Activated naive CD8-positive, alpha-beta T cell treated with anti-CD3 and anti-CD28 coated beads, Interleukin-2, amount 10 ng/mL, durations not matched to agents 7 days and 5 days (primary cell): ENCODE measurements at places on chromosomes 12 and 14. TPM values are rescaled to one million over a fixed set of nuclear protein-coding genes. Genes with fewer than 3 reads are reported as not detected.

DNA sequence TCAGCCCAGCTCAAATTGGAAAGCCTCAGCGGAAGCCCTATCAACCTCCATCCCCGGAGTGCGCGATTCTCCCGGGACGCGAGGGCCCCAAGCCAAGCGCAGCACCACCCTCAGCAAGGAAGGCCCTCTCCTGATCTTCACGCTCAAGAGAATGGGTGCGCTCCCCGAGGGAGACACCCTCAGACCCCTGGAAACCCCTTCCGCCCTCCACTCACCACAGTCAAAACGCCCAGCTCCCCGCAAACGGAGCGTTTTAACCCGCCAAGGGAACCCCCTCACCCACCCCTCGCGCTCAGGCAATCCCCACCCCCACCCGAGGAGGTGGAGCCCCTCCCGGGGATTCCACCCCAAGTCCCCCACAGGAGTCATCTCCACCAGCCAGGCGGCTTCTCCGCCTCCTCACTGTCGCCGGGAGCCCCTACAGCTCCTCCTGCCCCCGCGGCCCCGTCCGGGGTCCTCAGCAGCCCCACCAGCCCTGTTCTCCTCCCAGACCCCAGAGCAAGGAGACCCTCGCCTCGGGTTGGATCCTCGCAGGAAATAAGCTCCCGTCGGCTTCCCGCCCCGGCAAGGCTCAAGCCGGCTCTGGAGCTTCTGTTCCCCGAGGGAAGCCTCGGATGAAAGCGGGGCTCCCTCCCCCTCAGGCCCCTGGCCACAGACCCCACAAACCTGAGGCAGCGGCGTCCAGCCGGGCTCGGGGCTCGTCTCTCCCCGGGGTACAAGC is 507 bp downstream of the BAZ2A start:
- peak; percentile 63 for DNase-seq
- H3K4me3 ChIP-seq: peak overlapping the region; percentile 84
- peaks cover 62% of the 10 kb centered on the region for H3K4me1 ChIP-seq
- H3K36me3 ChIP-seq: peaks cover 13% of the 10 kb centered on the region

DNA sequence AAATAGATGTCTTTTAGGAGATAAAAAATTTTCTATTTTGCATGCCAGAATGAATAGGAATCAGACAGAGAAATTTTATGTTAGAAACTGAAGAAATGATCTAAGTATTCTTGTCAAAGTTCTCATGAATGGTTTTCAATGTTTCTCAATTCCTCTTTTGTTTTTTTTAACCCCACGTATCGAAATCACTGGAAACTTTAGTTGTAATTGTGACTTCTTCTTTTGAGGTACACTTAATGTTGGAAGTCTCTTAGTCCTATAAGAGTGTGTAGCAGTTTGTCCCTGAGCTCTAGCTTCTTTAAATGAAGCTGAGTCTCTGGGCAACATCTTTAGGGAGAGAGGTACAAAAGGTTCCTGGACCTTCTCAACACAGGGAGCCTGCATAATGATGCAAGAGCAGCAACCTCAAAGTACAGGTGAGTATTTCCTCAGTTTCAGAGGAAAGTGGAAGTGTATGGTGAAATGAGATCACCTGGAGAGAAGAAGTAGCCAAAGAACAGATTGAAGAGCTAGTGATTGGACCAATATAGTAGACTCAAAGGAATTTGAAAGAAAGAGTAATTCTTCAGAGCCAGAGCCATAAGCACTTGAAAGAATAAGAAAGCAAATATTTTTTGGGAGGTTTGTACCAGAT is at the start of gene CLEC6A:
CLEC6A (plus strand) TSS at position 236 of the 634 bp plus-strand sequence; CDS start at position 386, 150 bp downstream.
- H3K36me3 ChIP-seq: no peaks in the 10 kb centered on the region
- H3K4me3 ChIP-seq: no peak within 1 kb of the TSS
- H3K27me3 ChIP-seq: peaks cover 51% of the 10 kb centered on the region
- no peak within 1 kb of the TSS for H3K27ac ChIP-seq
- H3K4me1 ChIP-seq: peaks cover 1% of the 10 kb centered on the region
- no peak for DNase-seq

GRCh38 chr14:103360548-103360947 is 24.7 kb upstream of the MARK3 start:
- peaks cover 4% of the 10 kb centered on the region for H3K27me3 ChIP-seq
- DNase-seq: no peak
- no peak overlapping the region for H3K27ac ChIP-seq

The CLEC9A gene
- not detected for total RNA-seq

DNA sequence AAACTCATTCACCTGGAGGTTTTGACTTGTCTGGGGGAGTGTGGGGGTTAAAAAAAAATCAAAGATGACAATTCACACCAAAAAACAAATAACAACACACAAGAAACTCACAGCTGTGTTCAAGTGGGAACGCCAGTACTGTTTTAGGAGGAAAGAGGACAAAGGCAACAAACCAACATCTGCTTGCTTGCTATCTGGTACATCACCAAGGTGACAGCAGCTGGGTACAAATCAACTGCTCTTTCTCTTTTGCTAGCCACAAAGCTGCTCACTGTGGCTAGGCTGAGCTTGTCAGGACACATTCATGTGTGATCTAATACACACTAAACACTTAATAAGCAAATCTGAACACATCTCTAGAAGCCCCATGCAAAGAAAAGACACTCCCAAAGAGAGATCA is 128.0 kb upstream of the RAP1B start:
- H3K4me3 ChIP-seq: peak overlapping the region; percentile 2
- no peak for DNase-seq
- H3K4me1 ChIP-seq: peaks cover 31% of the 10 kb centered on the region
- H3K36me3 ChIP-seq: peaks cover 15% of the 10 kb centered on the region
- no peaks in the 10 kb centered on the region for H3K27me3 ChIP-seq
- peak overlapping the region; percentile 65 for H3K27ac ChIP-seq

DNA sequence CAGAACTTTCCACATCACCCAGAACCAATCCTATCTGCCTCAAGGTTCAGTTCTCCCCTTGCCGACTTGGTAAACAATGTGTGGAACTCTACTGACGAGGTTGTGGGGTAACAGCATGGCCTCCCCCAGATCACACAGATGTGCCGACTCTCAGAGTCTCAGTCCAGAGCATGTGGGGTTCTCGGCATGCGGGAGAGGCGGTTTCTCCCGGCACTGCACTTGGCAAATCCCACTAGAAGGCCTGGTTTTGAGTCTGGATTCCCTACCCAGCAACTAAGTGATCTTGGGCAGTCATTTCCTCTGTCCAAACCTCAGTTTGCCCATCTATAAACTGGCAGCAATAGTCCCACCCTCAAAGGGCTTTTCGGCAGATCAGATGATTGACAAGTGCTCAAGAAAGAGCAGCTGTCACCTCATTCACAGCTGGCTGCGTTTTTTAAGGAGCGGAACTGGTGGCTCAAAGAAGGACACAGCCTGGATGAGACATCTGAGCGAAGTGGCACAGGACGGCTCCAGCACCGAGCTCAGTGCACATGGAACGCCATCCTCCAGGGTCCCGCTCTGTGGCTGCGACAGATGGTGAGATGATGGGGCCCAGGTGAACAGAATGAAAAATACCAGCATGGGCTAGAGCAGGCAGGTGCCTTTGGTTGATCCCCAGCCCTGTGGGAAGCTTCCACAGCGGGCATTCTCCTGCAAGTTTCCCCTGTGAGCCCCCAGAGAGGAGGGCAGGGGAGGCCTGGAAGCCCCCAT is 7.3 kb downstream of the TESC start:
- peaks cover 25% of the 10 kb centered on the region for H3K36me3 ChIP-seq
- DNase-seq: no peak
- no peak overlapping the region for H3K4me3 ChIP-seq
- H3K27ac ChIP-seq: peak overlapping the region; percentile 30
- peaks cover 4% of the 10 kb centered on the region for H3K27me3 ChIP-seq

The THTPA gene
- total RNA-seq: 14.2 TPM

- H3K4me3 ChIP-seq: no peak overlapping the region
- no peak for DNase-seq
- H3K27ac ChIP-seq: peak overlapping the region; percentile 34
Observed at GRCh38 chr14:99318959-99319295, 46.9 kb upstream of the BCL11B start.

GRCh38 chr12:87280356-87280755 is 748.8 kb downstream of the C12orf50 start:
- no peak overlapping the region for H3K27ac ChIP-seq
- H3K27me3 ChIP-seq: no peaks in the 10 kb centered on the region
- H3K36me3 ChIP-seq: no peaks in the 10 kb centered on the region
- no peak for DNase-seq
- H3K4me3 ChIP-seq: no peak overlapping the region

- no peaks in the 10 kb centered on the region for H3K4me1 ChIP-seq
- H3K27ac ChIP-seq: no peak overlapping the region
- DNase-seq: no peak
- H3K27me3 ChIP-seq: no peaks in the 10 kb centered on the region
- H3K4me3 ChIP-seq: no peak overlapping the region
- H3K36me3 ChIP-seq: no peaks in the 10 kb centered on the region
Observed at GRCh38 chr12:43289426-43289801, 262.6 kb downstream of the ADAMTS20 start.

GRCh38 chr14:103209054-103209453 is 85.8 kb downstream of the TNFAIP2 start:
- no peak overlapping the region for H3K4me3 ChIP-seq
- peaks cover 45% of the 10 kb centered on the region for H3K27me3 ChIP-seq
- DNase-seq: no peak
- no peak overlapping the region for H3K27ac ChIP-seq
- H3K4me1 ChIP-seq: no peaks in the 10 kb centered on the region

DNA sequence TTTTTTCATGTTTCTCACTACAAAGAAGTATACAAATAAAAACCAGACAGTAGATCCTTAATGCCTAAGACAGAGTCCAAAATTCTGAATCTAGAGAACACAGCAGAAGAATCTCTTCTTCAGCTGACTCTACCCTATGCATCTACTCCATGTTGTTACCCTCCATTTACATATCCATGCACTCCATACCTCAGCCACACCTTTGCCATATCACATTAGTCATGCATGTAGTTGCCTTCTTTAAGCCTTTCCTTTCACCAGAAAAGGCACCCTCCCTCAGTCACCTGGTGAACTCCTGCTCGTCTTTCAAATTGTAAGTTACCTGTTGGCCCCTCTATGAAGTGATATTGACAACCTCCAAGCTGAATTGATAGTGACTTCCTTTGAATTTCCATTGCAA is 271.2 kb upstream of the FAR2 start:
- no peaks in the 10 kb centered on the region for H3K27me3 ChIP-seq
- H3K27ac ChIP-seq: no peak overlapping the region
- H3K36me3 ChIP-seq: peaks cover 1% of the 10 kb centered on the region

GRCh38 chr14:83300476-83301064 is 1766.9 kb upstream of the SEL1L start:
- H3K4me1 ChIP-seq: no peaks in the 10 kb centered on the region
- no peaks in the 10 kb centered on the region for H3K27me3 ChIP-seq
- no peak for DNase-seq
- no peak overlapping the region for H3K4me3 ChIP-seq

DNA sequence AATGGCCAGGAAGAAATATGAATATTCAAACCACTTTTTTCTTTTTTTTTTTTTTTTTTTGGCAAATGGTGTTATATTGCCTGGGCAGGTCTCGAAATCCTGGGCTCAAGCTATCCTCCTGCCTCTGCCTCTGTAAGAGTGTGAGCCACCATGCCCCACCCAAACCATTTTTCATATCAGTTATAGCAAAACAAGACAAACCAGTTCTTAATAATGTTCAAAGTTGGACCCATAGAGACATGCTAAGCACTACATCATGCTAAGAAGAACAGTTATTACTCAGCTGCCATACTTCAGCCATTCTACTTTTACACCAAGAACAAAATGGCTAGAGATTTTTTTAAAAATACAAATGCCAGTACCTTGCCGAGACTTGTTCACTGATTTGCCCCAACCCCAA is 25.5 kb downstream of the EIF2S1 start:
- no peak overlapping the region for H3K4me3 ChIP-seq
- H3K27ac ChIP-seq: no peak overlapping the region
- peaks cover 25% of the 10 kb centered on the region for H3K36me3 ChIP-seq
- no peaks in the 10 kb centered on the region for H3K4me1 ChIP-seq
- H3K27me3 ChIP-seq: no peaks in the 10 kb centered on the region
- DNase-seq: no peak

- H3K36me3 ChIP-seq: no peaks in the 10 kb centered on the region
- peaks cover 2% of the 10 kb centered on the region for H3K4me1 ChIP-seq
- no peak for DNase-seq
- H3K27ac ChIP-seq: no peak overlapping the region
Observed at GRCh38 chr14:31880935-31881334, 196.2 kb upstream of the ARHGAP5 start.

GRCh38 chr14:43411841-43412240 is 1095.2 kb downstream of the FSCB start:
- no peaks in the 10 kb centered on the region for H3K36me3 ChIP-seq
- no peak overlapping the region for H3K4me3 ChIP-seq
- no peaks in the 10 kb centered on the region for H3K4me1 ChIP-seq
- H3K27ac ChIP-seq: no peak overlapping the region

The AQP5 gene
- total RNA-seq: not detected

GRCh38 chr14:33254342-33254741 is 315.7 kb downstream of the NPAS3 start:
- no peaks in the 10 kb centered on the region for H3K27me3 ChIP-seq
- H3K4me1 ChIP-seq: no peaks in the 10 kb centered on the region
- H3K36me3 ChIP-seq: no peaks in the 10 kb centered on the region
- H3K4me3 ChIP-seq: no peak overlapping the region
- no peak for DNase-seq
- H3K27ac ChIP-seq: no peak overlapping the region

The HAL gene
- 0.23 TPM for total RNA-seq

The CIDEB gene
- total RNA-seq: 34.8 TPM

The IFNG-AS1 gene
- 5.2 TPM for total RNA-seq

The HOXC10 gene
- not detected for total RNA-seq

GRCh38 chr14:68995731-68996130 is 16.6 kb upstream of the ACTN1 start:
- H3K27me3 ChIP-seq: peaks cover 3% of the 10 kb centered on the region
- peaks cover 22% of the 10 kb centered on the region for H3K4me1 ChIP-seq
- peaks cover 8% of the 10 kb centered on the region for H3K36me3 ChIP-seq

GRCh38 chr12:4282892-4283511 is 9.4 kb downstream of the CCND2 start:
- no peak overlapping the region for H3K4me3 ChIP-seq
- no peak overlapping the region for H3K27ac ChIP-seq
- no peak for DNase-seq
- no peaks in the 10 kb centered on the region for H3K27me3 ChIP-seq
- H3K4me1 ChIP-seq: peaks cover 78% of the 10 kb centered on the region
- peaks cover 72% of the 10 kb centered on the region for H3K36me3 ChIP-seq

DNA sequence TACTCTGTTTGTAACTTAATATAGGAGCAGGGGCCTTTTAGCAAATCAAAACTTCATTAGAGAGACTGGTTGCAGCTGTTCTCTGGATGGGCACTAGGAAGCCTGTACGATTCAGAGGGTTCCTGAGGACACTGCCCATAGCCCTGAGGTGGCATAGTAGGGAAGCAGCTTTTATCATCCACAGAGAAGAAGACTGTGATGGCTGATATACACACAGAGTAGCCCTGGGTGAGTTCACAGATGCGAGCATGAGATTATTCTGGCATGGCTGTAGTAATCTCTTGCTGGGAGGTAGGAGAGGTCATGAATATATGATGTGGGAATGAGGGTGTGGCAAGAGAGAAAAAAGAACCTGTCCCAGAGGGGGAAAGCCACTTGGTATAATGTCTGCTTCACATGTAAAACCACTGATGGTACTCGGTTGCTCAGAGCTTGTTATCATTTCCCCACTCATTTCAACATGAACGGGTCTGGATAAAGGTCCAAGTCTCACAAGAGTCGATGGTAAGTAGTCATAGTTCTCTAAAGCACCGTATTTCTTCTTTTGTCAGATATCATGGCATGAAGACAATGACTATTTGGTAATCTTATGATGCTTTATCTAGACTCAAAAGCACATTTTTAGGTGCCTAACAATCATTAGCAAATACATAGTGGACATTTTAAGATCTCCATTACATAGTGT is 52.0 kb downstream of the PEBP1 start:
- no peak overlapping the region for H3K27ac ChIP-seq
- DNase-seq: no peak
- H3K4me3 ChIP-seq: no peak overlapping the region
- H3K27me3 ChIP-seq: no peaks in the 10 kb centered on the region
- peaks cover 7% of the 10 kb centered on the region for H3K36me3 ChIP-seq
